ENCODE measurements at places on chromosomes 3 and 15. TPM values are rescaled to one million over a fixed set of nuclear protein-coding genes. Genes with fewer than 3 reads are reported as not detected.

DNA sequence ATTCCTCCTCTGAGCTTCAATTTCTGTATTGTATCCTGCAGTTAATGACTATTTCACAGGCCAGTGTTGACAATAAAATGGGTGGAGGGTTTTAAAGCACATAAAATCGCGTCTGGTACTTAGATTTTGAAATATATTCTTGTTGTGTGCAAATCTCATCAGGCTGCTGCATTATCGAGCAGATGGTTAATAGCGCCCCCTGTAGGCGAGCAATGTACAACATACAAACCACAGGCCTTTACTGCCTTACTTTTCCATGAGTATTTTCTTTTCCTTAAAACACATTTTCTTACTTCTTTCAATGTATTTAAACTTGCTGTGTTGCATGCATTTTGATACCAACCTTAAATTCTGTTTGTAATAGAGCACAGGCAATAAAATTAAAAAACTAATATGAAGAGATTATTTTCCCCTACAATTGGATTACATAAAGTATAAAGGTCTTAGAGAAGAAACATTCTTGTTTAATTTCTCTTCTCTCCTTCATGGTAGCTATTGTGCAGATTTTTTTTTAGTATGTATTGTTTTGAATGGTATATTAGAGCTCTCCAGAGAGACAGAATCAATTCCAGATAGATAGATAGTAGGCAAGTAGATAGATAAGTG is 608.4 kb downstream of the CADM2 start:
- no peak for DNase-seq

DNA sequence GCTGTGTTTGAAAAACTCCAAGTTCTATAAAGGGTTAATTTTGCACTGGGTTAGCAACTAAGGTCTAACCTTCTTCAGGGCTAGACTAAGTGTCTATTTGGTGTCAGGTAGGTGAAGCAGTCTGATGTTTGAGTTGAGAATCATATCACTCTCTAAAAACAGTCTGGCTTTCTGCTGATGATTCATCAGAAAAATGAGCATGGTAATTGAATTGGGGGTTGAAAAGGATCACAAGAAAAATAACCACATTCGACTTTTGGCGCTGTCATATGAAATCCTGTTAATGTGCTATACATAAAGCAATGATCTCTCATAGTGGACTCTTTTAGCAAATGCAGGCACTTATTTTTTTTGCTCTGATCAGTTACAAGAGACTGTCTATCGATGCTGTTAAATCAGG is 242.2 kb upstream of the AZI2 start:
- no peak for DNase-seq

GRCh38 chr15:61499376-61499775 is 270.3 kb upstream of the RORA start:
- no peak for DNase-seq

- no peak for DNase-seq
Measured at GRCh38 chr15:57296473-57297162, 79.7 kb upstream of the CGNL1 start.

DNA sequence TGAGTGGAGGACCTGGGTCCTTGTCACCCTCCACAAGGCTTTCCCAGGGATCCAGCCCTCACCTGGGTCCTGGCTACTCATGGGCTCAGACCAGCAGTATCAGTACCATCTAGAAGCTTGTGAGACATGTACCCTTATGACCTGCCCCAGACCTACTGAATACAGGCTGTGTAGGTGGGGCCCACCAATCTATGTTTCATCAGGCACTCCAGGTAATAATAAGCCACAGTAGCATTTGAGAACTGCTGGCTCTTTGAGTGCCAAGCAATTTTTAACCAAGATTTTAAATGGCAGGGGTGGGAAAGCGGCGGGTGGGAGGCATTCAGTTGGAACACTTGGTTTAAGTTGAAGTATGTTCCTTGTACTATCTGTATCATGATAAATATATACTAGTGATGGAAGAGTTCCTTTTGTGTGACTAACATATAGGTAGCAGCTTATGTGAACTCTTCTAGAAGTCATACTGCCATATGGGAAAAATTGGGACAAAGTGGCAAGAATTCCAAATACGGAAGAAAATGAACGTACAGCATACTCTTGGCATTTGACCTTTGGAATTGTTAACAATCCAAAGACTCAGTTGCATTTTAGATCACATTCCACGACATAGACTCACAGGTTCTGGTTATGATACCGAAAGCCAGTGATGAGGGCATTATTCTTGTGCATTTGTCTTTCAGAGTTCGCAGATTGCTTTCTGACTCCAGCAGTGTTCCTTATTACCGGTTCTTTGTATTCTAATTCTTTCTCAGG is 190.4 kb downstream of the GHSR start:
- no peak for DNase-seq

GRCh38 chr3:149713730-149714654 is 38.3 kb downstream of the COMMD2 start:
- no peak for DNase-seq

- peak; percentile 89 for DNase-seq
Measured at GRCh38 chr3:15768421-15769255, 29.1 kb downstream of the ANKRD28 start.

DNA sequence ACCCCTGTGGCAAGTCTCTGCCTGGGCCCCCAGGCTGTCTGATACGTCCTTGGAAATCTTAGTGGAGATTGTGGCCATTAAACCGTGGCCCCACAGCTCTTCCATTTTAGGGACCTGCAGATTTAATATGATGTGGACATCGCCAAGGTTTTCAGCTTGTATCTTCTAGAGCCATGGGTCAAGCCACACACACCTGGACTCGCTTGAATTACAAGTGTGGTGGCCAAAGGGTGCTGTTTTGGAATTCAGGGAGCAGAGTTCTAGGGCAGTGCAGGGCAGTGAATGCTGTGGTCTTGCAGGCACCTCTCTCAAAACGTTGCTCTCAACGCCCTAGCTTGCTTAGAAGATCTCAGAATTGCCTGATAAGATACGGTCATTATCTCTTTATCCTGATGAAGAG is 211.2 kb downstream of the ROBO2 start:
- DNase-seq = no peak

Gene MAGI1
- total RNA-seq = 45.3 TPM

DNA sequence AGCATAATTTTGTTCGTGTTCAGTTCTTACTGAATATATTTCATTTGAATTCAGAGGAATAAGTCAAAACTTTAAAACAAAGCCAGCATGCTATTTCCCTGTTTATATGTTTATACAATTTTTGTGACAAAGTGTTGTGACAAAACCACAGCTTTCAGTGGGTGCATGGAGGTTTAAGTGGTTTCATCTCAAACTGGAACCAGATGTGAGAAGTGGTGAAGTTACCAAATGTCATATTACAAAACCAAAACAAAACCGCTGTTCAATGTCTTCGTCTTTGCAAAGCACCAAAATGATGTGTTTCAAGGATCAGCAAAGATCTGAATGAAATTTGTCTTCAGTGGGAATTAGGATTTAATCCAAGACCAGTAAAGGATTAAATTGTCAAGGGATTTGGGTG is 59.3 kb upstream of the OSTN start:
- DNase-seq = no peak

DNA sequence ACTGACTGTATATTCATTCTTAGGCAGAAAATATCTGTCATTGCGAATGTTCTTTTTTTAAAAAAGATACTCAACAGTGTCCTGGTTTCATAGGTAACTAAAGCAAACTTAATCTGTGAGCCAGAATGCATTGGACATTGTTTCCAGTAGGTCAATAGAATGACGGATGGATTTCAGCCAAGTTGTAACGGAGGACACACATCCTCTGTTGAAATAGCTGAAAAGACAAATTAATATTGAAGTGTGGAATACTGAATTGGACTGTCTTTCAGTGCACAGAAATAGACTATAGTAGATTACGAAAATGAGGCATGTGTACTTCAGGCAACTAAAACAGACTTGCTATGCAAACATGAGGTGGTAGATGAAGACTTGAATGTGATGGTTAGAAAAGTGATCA is 461.6 kb downstream of the WDR72 start:
- DNase-seq = no peak

- DNase-seq = no peak
Measured at GRCh38 chr3:101849714-101850245, 466 bp downstream of the NFKBIZ start.

Gene ECE2
- not detected for total RNA-seq

Gene ZNF660
- total RNA-seq = 4.1 TPM

Gene ATP8B4
- 19.5 TPM for total RNA-seq

DNA sequence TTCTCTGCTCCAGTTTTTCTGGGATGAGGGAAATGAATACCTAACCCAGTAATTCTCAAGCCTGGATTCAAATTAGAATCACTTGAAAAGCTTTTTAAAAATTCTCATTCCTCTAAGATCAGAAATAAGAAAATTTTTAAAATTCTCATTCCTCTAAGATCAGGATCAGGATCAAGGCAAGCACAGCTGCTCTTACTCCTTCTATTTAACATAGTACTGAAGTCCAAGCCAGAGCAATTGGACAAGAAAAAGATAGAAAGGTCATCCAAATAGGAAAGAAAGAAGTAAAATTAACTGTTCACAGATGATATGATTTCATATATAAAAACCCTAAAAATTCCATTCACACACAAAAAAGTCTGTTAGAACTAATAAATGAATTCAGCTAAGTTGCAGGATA is 24.2 kb upstream of the CLRN1 start:
- no peak for DNase-seq

DNA sequence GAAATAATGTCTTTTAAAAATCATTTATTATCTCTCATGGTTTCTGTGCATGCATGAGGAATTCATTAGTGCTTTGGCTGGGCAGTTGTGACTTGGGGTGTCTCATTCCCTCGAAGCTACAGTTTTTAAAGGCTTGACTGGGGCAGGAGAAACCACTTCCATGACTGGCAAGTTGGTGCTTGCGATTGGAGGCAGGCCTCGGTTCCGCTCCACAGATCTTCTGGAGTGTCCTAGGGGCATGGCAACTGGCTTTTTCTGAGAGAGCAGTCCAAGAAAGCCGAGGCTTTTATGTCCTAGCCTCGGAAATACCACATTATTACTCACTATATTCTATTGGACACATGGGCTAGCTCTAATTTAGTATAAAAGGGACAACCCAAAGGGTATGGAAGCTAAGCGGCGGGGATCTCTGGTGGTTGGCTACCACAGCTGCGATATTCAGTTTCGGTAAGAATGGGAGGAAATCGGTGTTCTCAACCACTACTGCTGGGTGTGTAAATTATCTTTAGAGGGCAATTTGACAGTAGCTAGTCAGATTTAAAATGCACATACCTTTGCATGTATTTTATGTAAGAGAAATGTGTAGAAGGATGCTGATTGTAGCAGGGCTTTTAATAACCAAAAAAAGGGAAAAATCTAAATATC is 48.8 kb upstream of the TOP2B start:
- DNase-seq = no peak

- DNase-seq = no peak
Measured at GRCh38 chr3:69210068-69210730, 87.8 kb upstream of the LMOD3 start.

GRCh38 chr3:42375121-42375800 is 35.1 kb downstream of the LYZL4 start:
- no peak for DNase-seq

- no peak for DNase-seq
Measured at GRCh38 chr3:29339016-29339833, 58.4 kb downstream of the RBMS3 start.

GRCh38 chr15:46088486-46089445 is 453.9 kb downstream of the SQOR start:
- no peak for DNase-seq

GRCh38 chr3:159619341-159619885 is 369.2 kb upstream of the IL12A start:
- no peak for DNase-seq

DNA sequence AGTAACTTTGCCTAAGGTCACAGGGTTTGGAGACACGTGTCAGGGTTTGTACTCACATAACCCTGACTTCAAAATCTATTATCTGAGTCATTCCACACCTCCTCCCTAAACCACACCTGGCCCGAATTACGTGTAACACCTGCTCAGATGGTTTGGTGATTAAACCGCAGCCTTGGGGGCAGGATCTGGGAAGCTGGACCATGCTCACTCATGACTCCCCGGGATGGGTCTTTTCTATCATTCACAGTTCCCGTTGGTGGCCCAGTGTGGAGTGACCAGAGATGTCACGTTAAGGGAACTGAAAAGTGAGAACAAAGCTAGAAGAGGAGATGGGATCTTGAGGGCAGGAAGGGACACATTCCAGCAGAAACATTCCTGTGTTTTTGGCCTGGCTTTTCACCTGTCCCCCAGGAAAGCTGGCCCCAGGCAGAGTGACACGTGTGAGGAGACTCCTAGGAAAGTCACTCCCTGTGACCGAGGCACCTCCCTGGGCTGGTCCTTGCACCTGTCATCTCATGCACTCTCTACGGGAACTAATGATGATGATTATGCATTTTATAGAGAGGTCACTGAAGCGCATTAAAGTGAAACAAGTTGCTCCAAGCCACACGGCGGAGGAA is 75.4 kb upstream of the POMGNT2 start:
- DNase-seq = no peak

DNA sequence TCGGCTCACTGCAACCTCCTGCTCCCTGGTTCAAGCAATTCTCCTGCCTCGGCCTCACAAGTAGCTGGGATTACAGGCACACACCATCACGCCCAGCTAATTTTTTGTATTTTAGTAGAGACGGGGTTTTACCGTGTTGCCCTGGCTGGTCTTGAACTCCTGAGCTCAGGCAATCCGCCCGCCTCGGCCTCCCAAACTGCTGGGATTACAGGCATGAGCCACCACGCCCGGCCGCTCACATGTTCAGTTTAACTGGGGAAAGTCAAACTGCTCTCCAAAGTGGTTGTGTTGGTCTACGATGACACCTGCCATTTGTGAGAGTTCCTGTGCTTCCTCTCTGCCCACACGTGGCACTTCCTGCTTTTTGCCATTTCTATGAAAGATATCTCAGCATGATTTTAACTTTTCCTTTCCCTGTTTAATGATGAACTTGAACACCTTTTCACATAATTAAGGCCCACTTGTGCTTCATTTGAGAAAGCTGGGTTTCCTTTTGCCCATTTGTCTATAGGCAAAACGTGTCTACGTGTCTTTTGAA is 877 bp upstream of the GP5 start:
- DNase-seq = no peak

DNA sequence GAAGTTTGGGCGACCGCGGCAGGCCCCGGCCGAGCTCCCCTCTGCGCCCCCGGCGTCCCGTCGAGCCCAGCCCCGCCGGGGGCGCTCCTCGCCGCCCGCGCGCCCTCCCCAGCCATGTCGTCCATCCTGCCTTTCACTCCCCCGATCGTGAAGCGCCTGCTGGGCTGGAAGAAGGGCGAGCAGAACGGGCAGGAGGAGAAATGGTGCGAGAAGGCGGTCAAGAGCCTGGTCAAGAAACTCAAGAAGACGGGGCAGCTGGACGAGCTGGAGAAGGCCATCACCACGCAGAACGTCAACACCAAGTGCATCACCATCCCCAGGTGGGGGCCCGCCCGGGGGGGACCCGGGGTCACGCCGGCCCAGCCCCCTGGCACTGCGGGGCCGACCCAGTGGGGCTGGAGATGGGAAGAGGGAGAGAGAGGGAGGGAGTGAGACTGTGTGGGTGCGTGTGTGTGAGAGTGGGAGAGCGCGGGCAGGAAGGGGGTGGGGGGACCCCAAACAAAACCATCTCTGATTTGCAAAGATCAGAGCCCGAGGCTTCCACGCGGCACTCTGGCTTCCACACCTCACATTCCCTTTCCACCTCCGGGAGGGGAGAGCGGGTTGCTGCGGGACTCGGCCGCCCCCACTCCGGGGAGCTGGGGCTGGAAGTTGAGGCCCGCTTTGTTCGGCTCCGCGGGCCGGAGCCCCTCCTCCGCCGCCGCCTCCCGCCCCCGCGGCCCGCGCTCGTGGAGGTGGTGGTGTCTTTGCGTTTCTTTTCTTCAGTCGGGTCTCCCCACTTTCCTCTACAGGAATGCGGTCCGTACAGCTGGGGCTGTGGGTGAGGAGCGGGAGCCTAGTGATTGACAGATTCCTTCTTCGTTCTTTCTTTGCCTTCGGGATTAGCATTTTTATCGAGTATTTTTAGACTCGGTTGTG is 898 bp downstream of the SMAD3 start:
- DNase-seq = no peak

Measured in skin of body (tissue), 3 donors.